Activated CD4-positive, alpha-beta T cell treated with anti-CD3 and anti-CD28 coated beads for 24 hours (primary cell): ENCODE measurements at places on chromosomes 12 and 14.

GRCh38 chr12:34402899-34403705 lies 380.8 kb downstream of the ALG10 start:
- DNase-seq: no peak

DNA sequence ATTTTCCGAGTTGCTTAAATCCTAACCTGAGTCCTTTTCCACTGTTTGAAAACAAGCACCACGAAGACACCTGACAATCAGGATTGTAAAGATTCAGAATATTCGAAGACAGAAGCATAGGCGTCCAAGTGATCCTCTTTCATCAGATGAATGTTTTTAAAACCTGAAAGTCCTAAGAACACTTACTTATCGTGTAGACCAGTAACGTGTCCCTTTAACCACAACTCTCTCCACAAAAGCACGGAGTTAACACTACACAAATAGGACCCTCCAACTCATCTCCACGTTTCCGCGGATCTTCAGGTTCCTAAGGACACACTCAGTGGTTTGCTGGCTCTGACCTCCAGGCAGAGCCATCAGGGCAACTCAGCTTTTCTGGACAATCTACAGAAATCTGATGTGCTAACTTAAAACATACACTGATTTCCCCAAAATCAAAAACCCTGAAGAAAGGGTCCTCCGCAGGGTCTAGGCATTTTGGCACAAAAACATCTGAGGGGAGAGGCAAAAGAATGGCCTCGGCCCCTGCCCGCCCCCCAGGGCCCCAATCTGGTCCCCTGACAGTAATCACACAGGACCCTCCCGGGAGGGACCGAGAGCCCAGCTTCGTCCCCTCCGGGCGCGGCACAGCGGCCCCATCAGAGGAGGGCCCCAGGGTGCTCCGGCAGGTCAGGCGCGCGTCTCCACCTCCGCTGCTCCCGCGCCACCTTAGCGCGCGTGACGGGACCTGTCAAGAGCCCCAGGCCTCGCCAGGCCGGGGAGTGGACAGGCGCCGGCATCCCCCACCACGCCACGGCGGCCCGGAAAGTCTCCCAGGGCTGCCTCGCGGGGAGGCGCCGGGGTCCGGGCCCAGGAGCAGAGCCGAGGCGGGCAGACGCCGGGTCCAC lies 925 bp downstream of the DICER1 start:
- no peak for DNase-seq

GRCh38 chr12:97194546-97194945 lies 268.1 kb upstream of the RMST start:
- DNase-seq: no peak

DNA sequence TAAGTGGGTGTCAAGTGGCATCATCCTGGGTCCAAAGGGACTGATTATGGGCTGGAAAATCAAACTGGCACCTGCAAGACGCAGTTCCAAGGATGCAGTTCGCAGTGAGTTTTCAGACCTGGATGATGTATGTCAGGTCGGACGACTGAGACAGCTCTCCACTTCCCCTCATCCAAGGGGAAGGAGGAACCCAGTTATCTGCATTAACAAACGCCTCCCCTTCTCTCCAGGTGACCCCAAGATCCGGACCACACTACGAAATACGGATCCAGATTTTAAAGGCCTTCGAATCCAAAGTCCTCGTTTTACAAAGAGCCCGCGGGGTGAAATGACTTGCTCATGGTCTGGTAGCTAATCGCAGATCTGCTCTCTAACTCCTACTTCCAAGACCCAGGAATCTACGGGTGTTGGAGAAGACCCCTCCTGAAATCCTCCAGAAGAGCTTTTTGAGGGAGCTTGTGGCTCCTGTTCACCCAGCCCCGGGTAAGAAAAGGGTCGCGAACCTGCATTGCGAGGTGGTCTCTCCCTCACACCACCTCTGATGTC lies 460 bp upstream of the SYNE2 start:
- no peak for DNase-seq

DNA sequence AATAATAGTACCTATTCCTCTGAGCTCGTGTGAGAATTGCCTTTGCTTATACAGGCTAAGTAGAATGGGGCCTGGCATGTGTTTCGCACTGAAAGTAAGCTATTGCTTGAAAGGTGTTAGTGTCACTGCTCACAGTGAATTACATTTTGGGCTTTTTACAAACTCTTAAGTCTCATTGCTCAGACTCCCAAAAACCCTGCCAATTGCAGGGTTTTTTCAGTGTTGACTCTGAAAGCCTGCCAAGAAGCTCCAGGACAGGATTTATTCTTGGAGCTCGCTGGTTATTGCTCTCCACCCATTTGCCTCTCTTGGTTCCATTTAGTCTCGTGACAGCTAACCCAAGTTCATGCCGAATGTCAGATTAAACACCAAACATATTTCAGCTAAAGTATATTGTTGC lies 39.8 kb downstream of the NOPCHAP1 start:
- DNase-seq: no peak

DNA sequence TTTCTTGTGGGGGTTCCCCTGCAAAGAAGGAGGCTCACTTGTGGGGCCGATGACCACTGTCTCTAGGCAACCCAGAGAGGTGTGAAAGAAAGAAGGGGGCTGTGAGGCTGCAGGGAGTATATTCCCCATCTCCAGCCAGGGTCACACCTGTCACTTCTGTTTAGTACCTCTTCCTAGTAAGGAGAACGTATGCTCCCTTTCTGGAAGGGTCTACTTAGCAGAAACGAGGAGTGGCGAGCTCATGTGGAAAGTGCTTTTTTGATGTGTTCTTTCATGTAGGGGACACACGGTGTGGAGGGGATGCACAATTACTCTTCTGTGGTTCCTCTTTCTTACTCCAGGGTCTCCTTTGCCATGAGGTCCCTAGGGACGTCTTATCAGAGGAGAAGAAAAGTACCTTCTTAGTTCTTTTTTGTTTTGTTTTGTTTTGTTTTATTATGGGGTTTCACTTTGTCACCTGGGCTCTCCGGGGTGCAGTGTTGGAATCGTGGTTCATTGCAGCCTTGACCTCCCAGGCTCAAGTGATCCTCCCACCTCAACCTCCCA lies 58.3 kb downstream of the PRKCH start:
- no peak for DNase-seq

DNA sequence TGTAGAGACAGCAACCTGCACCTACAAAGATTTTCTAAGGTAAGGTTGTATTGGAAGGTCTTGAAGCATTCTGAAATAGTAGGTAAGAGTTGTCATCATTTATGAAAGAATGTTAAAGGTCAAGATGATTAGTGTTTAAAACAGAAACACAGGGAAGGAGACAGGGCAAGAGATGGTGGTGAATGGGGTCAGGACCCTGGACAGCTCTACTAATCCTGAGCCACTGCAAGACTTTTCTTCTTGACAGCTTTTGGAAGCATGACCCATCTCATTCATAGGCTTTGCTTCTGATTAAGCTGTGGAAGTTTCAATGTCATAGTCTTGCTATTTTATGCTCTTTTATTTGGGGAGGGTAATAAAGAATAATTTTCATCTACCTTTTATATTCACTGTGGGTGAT lies 75.5 kb upstream of the CAND1 start:
- DNase-seq: no peak

DNA sequence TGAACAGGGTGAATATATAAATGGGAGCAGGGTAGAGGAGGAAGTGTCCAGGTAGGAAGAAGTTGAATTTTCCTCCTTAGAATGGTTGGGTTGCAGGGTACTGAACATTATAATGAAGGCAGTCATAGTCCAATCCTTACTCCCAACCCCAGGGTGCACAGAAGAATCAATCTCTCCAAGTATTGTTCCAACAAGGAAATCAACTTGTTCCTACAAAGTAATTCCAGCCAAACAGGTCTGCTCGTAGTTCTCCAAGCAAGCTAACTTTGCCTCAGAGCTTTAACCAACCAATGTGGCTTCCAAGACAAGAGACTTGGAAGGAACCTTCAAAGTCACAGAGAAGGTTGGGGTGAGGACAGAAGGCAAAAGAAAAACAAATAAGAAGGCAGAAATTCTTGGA lies 527.2 kb downstream of the MED13L start:
- no peak for DNase-seq

GRCh38 chr14:22180045-22180444 lies 409.0 kb downstream of the DAD1 start:
- DNase-seq: no peak

DNA sequence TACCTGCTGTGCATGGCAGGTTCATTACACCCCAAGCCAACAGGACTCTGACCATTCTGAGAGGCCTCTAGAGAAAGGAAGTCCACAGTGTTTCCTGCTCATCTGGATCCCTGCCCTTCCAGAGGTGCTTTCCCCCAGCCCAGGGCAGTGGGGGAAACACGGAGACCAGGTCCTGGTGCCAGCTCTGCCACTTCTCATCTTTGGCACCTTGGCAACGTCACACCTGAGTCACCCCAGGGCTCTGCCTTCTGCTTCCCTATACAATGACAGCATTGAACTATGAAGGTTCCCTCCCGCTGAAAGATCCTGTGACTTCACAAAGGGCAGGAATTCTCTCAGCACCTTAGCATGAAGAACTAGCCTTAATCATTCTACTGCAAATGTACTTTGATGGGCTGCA lies 74.9 kb downstream of the ANO2 start:
- DNase-seq: no peak

DNA sequence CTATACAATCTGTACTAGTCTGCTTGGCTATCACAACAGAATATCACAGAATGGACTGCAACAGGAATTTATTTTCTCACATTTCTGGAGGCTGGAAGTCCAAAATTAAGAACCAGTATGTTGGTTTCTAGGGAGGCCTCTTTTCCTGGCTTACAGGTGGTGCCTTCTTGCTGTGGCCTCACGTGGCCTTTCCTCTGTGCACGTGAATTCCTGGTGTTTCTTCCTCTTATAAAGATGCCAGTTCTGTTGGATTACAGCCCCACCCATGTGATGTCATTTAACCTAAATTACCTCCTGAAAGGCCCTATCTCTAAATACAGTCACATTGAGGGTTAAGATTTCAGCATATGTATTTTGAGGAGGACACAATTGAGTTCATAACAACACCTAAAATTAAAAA lies 32.1 kb upstream of the C2CD5 start:
- DNase-seq: no peak
